Activated T-cell treated with anti-CD3 and anti-CD28 coated beads, Interleukin-2, amount 50 U/mL, for 72 hours (primary cell): ENCODE measurements at places on chromosomes 7 and 10. TPM values are rescaled to one million over a fixed set of nuclear protein-coding genes. Genes with fewer than 3 reads are reported as not detected.

The IGFBP3 gene
- total RNA-seq, result 0.34 TPM

The ASB10 gene
- total RNA-seq, result not detected

The ARHGAP21 gene
- 22.9 TPM for total RNA-seq

The PALD1 gene
- total RNA-seq, result 1.3 TPM

The CLRN3 gene
- not detected for total RNA-seq

The HMX3 gene
- total RNA-seq, result 2.0 TPM

The PTPN12 gene
- 10.5 TPM for total RNA-seq

The PIP gene
- not detected for total RNA-seq

The CDNF gene
- total RNA-seq, result 3.2 TPM

The POLR3A gene
- 22.4 TPM for total RNA-seq

The PPP1R17 gene
- total RNA-seq, result not detected
